ENCODE measurements at places on chromosomes 3 and 15.

DNA sequence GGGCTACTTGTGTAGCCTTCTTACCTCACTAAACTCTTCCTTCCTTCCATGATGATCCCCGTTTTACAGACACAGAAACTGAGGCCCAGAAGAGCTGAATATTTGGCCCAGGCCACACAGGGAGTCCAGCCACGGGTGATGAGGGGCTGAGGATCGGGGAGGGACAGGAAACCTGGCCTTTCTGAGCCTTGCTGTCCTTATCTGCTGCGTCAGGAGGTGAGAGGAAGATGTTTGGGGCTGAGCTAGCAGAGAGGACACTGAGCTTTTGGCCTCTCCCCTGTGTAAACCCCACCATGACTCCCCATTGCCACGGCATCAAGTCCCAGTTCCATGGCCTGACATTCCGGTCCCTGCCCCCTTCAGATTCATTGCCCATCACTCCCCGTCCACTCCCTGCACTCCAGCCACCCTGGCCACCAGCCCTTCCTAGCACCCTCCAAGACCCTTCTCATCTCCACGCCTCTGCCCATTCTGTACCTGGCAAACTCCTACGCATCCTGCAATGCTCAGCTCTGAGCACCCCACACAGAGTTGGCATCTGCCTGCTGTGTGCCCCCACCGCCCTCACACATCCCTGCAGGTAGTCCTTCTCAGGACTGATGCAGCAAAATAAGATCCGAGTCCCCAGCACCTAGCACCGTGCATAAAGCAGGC, 103.0 kb downstream of the FBLN2 start:
- no peak for DNase-seq

- DNase-seq: no peak
Measured at GRCh38 chr3:15339786-15340215, 7.4 kb upstream of the SH3BP5 start.

GRCh38 chr3:195736866-195737490, 16.2 kb downstream of the MUC20 start:
- DNase-seq: no peak

DNA sequence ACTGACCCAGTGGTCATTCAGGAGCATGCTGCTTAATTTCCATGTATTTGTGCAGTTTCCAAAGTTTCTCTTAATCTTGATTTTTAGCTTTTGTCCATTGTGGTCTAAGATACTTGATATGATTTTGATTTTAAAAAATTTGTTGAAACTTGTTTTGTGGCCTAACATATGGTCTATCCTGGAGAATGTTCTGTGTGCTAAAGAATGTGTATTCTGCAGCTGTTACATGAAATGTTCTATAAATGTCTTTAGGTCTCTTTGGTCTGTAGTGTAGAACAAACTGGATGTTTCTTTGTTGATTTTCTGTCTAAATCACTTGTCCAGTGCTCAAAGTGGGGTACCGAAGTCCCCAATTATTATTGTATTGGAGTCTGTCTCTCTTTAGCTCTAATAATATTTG, 17.4 kb downstream of the CEP63 start:
- DNase-seq: no peak

DNA sequence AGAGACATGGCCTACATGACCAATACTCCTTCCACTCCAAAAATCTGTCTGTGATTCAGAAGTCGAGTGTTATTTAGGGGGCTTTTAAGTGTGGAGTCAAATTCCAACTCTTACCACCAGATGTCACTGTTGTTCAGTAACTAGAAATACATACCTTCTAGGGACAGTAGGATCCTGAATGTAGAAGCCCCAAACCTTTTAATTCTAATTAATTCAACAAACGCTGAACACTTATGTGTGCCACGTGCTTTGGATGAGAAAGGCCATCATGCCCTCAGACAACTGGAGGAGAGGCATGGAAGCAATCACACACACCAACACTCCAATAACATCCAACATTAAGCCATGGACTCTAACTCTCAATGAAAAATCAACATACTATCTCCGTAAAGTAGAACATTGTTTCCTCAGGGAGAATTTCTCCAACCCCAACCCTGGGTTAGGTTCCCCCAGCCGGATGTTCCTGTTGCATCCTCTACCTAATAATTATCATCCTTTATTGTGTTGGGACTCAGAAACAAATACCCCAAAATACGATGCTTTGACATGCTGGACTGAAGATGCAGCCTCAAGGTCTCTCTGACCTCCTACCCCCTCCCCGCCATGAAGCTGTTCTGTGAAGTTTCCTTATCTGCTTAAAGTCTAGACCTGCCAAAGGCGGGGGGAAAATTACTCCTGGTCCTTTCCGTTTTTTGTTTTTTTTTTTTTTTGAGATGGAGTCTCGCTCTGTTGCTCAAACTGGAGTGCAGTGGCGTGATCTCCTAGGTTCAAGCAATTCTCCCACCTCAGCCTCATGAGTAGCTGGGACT, 8.0 kb upstream of the CCDC13 start:
- peak; percentile 9 for DNase-seq

DNA sequence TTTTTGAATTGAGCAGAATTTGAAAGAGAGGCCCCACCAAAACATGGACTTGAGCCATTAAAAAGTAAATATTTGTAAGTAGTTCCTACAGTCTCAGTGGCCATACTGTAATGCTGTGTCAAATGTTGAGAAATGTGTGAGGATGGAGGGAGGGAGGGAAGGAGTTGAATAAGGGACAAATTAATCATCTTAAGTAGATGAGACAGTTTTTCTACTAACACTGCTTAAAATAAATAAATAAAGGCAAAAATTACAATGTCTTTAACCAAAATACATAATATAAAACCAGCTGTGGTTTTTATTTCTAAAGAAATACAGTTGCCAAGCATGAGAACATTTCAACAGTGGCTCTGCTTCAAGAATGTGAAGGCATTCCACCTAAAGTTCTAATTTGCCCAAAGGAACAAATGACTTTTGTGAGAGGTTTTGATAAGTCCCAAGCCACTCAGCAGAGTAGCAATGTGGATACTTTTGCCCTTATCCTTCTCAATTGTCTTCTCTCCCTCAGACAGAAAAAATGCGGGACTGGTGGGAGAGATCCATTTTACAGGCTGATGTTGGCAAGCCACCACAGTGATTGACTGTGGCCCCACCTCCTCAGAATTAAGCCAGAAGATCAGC, 427.0 kb upstream of the RARB start:
- DNase-seq: no peak

- no peak for DNase-seq
Measured at GRCh38 chr15:36905908-36906307, 194.4 kb downstream of the MEIS2 start.

- peak; percentile 91 for DNase-seq
Measured at GRCh38 chr15:67063689-67064606, 1.5 kb upstream of the SMAD3 start.

DNA sequence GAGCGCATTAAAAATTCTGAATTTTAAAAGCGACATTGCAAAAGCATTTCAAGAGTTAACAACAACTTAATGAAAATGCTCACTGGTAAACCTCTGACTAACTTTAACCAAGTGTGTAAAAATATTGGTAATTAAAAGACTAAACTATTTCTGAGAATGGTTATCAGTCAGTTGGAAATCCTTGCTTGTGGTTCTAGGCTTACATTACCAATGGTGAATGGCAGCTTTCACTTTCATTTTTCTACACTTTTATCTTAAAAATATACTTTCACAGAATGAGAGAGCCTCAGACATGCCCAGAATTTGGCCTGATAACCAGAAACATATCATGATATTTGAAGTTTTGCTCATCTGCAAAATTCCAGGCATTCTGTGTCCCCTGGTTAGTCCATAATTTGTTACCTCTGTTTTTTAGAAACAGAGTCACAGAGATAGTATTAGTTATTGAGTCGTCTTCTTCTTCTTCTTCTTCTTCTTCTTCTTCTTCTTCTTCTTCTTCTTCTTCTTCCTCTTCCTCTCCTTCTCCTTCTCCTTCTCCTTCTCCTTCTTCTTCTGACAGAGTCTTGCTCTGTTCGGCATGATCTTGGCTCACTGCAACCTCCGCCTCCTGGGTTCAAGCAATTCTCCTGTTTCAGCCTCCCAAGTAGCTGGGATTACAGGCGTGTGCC, 5.5 kb upstream of the RNF111 start:
- no peak for DNase-seq

DNA sequence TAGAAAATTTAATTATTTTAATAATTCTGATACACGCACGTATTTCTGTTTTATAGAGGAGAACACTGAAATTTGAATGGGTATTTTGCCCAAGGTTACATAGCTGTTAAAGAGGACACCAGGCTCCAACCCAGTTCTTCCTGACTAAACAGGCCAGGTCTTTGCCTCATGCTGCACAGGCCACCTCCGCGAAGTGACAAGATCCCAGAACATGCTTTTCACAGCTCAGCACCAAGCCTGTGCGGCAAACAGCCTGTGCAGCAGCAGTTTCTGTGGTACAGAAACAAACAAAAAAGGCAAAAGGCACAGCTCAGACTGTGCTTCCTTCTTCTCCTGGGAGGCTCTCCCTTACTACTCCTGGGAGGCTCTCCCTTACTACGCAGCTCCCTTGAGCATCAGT, 6.5 kb downstream of the FOXL2 start:
- DNase-seq: no peak

- no peak for DNase-seq
Measured at GRCh38 chr15:38589502-38589901, 24.9 kb upstream of the RASGRP1 start.

DNA sequence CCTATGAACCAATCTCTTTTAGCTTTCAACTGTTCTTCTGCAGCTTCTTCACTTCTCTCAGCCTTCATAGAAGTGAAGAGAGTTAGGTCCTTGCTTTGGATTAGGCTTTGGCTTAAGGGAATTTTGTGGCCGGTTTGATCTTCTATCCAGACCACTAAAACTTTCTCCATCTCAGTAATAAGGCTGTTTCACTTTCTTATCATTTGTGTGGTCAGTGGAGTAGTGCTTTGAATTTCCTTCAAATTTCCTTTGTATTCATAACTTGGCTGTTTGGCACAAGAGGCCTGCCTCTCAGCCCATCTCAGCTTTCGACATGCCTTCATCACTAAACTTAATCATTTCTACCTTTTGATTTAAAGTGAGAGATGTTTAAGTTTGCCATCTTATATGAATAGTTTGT, 21.7 kb downstream of the DZIP1L start:
- DNase-seq: no peak

DNA sequence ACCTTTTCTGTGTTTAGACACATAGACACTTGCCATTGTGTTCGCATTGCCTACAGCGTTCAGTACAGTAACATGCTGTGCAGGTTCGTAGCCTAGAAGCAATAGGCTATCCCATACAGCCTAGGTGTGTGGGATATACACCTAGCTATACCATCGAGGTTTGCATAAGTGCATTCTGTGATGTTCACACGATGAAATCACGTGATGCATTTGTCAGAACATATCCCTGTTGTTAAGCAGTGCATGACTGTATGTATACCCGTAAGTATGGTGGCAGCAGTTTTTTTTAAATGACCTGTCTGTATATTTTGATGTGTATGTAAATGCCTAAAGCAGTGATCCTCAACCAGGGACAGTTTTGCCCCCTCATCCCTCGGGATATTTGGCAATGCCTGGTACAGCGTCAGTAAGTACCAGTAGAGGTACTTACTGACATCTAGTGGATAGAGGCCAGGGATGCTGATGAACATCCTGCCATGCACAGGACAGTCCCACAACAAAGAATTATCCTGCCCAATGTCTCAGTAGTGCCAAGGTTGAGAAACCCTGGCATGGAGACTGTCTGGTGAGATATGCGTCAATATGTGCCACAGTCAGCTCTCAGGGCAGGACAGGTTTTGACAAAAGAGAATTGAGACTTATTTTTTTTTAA, 129.1 kb downstream of the HCN4 start:
- DNase-seq: no peak

DNA sequence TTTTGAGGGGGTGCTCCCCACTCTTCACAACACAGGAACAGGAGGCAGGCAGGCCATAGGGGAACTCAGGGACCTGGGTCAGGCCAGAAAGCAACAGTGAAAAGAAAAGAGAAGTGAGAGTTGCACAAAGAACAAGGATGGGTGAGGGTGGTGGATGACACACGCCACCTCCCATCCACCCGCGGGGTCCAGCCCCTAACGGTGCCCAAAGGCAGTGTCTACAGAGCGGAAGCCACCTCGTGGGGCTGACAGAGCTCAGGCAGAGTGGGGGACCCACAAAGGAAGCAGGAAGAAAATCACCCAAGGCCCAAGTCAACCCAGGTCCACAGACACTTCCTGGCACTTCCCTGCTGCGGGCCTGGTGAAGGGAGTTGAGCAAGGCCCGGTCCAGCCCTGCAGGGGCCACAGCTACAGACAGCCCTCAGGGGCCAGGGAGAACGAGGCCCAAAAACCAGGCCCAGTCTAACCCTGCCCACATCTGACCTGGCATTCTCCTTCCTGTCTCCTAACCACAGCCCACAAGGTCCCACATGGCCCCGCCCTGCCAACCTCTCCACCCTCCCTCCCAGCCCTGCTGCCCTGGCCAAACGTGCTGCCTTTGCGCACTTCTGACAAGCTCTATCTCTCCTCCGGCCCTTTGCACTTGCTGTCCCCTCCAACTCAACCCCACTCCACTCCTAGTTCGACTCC, 5.9 kb downstream of the NUP210 start:
- DNase-seq: no peak

GRCh38 chr3:58696093-58696492, 29.5 kb upstream of the FAM3D start:
- no peak for DNase-seq
